Inflammatory macrophage treated with lipopolysaccharide for 1 hour (primary cell): ENCODE measurements at places on chromosomes 16 and 17.
A peak's percentile ranks its signal among the peaks of the same experiment; 100 is the strongest.

GRCh38 chr17:65690626-65691310 lies 129.3 kb upstream of the AXIN2 start:
- no peak for DNase-seq

GRCh38 chr16:55470533-55471371 lies 8.2 kb upstream of the MMP2 start:
- no peak for DNase-seq

DNA sequence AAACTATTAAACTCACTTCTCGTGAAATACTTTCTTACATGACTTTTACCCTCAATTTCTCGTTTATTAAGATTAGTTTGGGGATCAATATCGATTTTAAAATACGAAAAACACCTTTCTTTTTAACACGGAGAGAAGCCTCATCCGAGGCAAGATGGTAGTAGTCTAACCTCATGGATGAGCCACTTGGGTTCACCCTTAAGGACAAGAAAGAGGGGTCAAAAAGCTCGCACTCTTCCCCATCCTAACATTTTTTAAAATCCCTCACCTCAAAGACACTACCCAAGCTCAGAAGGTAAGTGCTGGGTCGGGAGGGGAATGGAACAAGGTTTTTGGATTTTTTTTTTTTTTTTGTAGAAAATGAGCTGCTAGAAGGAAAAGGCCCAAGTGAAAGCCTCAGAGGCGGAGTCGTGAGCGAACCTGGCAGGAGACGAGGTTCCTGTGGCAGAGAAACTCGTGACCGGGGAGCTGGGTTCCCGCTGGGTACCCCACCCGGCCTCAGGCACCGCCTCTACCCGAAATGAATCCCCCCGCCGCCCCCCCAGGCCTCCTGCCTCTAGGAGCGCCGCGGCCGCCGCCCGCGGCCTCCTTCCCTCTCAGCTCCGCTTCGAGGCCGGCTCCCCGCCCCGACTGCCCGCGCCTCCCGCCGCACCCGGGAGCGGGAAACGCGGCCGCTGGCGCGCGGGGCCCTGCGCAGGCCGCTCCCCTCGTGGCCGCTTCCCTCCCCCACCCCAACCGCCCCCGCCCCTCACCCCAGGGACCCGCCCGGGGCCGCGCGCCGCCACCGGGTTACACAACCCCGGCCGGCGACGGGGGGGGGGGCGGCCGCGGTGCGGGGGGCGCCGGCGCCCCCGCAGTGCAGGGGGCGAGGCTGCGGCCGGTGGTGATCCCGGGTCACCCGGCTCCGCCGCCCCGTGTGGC lies 1.6 kb downstream of the NUFIP2 start:
- DNase-seq, result peak; percentile 51

GRCh38 chr16:13510425-13511151 lies 409.4 kb upstream of the ERCC4 start:
- DNase-seq, result no peak

- DNase-seq, result no peak
Measured at GRCh38 chr17:17547210-17547764, 44.2 kb downstream of the PEMT start.

- no peak for DNase-seq
Measured at GRCh38 chr17:17467720-17468119, 9.1 kb upstream of the MED9 start.

- DNase-seq, result peak; percentile 31
Measured at GRCh38 chr16:56931271-56931891, 561 bp upstream of the HERPUD1 start.
